Dermis microvascular lymphatic vessel endothelial cell (primary cell): ENCODE measurements at places on chromosomes 5 and 9. TPM values are rescaled to one million over a fixed set of nuclear protein-coding genes. Genes with fewer than 3 reads are reported as not detected.

DNA sequence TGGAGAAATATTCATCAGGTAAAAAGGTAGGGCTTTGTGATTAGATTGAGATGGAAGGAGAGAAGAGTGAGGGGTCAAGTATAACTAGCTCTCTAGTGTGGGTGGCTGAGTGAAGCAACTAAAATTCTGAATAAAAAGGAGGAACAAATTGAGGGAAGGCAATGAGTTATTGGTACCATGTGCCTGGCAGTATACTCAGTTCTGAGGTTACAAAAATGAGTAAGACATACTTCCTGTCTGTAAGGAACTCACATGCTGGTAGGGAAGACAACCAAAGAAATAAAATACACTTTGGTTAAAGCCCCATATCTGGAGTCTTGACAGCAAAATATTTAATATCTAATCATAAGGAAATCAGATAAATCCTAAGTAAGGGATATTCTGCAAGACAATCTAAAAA lies 476.8 kb upstream of the C9orf72 start:
- DNase-seq, result no peak

The MIER3 gene
- total RNA-seq, result 10.8 and 13.7 TPM in 2 replicates

The C7 gene
- total RNA-seq, result under 0.01 and 0.51 TPM in 2 replicates

GRCh38 chr9:27722866-27723265 lies 149.6 kb upstream of the C9orf72 start:
- no peak for DNase-seq

- DNase-seq, result no peak
These were observed 101.2 kb upstream of the PANK3 start for GRCh38 chr5:168680395-168680794.

The SOHLH1 gene
- under 0.01 TPM in 1 of 2 replicates, not detected in the other for total RNA-seq

The PIP5KL1 gene
- 0.39 and 1.0 TPM in 2 replicates for total RNA-seq

GRCh38 chr5:160693831-160694465 lies 158.1 kb downstream of the ATP10B start:
- no peak for DNase-seq

GRCh38 chr5:114418176-114419066 lies 56.6 kb downstream of the KCNN2 start:
- DNase-seq, result no peak

DNA sequence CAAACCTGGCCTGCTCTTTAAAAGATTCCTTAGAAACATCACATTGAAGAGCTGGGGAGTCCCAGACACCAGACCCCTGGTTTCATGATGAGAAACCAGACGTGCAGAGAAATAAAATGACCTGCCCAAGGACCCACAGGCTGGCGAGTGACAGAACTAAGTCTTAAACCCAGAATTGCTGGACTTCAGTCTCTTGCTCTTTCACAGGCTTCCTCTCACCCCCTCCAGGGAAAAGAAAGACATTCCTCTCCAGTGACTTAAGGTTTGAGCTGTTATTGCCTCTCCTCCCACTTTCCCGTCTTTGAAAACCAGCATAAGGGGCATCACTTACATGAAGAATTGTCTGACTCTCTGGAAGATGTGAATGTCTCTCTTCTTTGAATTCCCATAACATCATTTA lies 535.2 kb downstream of the IRX1 start:
- no peak for DNase-seq

DNA sequence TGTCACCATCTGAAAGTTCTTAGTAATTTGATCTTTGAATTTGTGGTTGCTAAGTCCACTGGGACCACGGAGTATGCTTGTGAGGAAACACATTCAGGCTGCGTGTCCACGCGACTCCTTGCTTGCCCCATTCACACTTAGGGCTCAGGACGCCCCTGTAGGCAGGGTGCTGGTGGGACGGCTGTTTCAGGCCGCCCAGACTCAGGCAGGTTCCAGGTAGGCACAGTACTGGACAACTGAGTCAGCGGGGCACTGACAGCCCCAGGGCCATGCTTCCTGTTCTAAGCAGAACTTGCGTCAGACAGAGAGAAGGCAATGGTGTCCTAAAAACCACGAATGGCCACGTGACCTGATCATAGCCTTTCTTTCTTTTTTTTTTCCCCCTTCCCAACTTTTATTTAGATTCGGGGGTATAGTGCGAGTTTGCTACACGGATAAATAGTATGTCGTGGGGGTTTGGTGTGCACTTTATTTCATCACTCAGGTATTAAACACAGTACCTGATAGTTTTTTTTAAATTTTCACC lies 7.7 kb upstream of the RASGEF1C start:
- DNase-seq, result no peak

The CDH6 gene
- not detected in 2 replicates for total RNA-seq

The PCDHGA4 gene
- 0.90 and 2.1 TPM in 2 replicates for total RNA-seq

The PCDHA13 gene
- total RNA-seq, result under 0.01 TPM in 2 replicates

GRCh38 chr5:82314964-82315758 lies 37.0 kb upstream of the RPS23 start:
- DNase-seq, result no peak
